Activated CD4-positive, alpha-beta T cell treated with anti-CD3 and anti-CD28 coated beads, Interleukin-2, amount 50 U/mL, for 16 hours (primary cell): ENCODE measurements at places on chromosomes 2 and 18.

GRCh38 chr2:170493426-170494097 is 221.6 kb upstream of the SP5 start:
- DNase-seq: no peak

- no peak for DNase-seq
Measured at GRCh38 chr2:16226943-16227664, 286.8 kb downstream of the MYCN start.

GRCh38 chr2:239035361-239035814 is 187.5 kb downstream of the TWIST2 start:
- DNase-seq: peak; percentile 52

DNA sequence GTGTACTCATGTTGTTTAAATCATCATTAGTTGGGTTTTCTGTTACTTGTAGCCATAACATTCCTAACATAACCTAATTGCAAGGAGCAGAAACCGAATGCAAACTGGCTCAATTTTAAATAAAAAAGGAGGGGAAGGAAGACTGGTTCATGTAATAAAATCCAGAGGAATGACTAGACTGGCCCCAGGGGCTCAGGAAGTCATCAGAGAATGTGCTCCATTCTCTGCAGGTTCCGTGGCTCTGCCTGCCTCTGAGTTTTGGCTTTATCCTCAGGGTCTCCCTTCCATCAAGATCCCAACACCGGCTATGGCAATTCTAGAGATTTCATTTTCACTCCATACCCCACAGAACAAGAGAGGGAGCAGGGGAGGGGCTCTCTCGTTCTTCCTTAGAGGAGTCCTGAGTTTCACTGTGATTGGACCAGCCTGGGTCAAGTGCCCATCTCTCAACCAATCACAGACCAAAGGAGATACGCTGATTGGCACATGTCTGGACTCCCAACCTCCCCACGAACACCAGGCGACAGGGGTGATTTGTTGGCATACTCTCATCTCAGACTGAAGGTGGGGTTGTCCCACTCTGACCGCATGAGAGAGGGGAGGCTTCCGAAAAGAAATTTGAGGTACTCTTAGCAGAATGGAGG is 64.8 kb downstream of the NPPC start:
- no peak for DNase-seq

DNA sequence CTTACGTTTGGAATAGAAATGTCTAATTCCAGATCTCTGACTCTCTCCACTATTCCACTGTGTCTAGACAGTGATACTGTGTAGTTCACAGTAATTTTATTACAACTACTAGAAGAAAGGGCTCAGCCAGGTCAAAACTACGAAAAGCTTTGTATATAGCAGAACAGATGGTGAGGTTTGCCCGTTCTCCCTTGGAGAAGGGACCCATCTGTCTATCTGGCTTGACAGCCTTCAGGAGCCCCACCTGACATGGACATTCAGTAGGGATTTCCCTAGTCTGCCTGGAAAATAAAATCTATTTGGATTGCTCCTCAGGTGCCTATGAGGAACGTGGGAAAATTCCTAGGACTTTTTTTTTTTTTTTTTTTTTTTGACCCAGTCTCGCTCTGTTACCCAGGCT is 435.4 kb downstream of the NRXN1 start:
- DNase-seq: no peak
